Ovary (tissue), 10 donors: ENCODE measurements at places on chromosomes 7 and 10. TPM values are rescaled to one million over a fixed set of nuclear protein-coding genes. Genes with fewer than 3 reads are reported as not detected.

Gene MGAM2
- total RNA-seq = 0.12 TPM

Gene SPDYE6
- not detected for total RNA-seq

- no peak for DNase-seq
Observed at GRCh38 chr7:148232784-148233183, 357.8 kb upstream of the C7orf33 start.

- DNase-seq = no peak
Observed at GRCh38 chr10:69662173-69662877, 32.3 kb downstream of the FAM241B start.

DNA sequence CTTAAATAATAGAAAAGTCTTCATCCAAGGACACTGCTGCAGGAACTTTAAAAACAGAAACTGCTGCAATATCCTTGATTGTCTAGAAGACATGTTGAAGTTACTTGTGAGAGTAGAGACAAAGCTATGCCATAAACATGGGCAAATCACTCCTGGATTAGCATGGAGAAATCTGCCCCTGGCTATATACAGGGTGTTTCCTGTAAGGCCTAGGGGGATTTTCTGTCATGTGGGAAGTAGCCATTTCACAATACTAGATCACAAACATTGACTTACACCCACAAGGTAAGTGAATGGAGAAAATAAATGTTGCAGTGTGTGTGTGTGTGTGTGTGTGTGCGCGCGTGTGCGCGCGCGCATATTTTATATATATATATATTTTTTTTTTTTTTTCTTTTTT, 35.2 kb upstream of the PDK4 start:
- no peak for DNase-seq

GRCh38 chr7:22399091-22399490, 42.1 kb upstream of the RAPGEF5 start:
- DNase-seq = no peak

DNA sequence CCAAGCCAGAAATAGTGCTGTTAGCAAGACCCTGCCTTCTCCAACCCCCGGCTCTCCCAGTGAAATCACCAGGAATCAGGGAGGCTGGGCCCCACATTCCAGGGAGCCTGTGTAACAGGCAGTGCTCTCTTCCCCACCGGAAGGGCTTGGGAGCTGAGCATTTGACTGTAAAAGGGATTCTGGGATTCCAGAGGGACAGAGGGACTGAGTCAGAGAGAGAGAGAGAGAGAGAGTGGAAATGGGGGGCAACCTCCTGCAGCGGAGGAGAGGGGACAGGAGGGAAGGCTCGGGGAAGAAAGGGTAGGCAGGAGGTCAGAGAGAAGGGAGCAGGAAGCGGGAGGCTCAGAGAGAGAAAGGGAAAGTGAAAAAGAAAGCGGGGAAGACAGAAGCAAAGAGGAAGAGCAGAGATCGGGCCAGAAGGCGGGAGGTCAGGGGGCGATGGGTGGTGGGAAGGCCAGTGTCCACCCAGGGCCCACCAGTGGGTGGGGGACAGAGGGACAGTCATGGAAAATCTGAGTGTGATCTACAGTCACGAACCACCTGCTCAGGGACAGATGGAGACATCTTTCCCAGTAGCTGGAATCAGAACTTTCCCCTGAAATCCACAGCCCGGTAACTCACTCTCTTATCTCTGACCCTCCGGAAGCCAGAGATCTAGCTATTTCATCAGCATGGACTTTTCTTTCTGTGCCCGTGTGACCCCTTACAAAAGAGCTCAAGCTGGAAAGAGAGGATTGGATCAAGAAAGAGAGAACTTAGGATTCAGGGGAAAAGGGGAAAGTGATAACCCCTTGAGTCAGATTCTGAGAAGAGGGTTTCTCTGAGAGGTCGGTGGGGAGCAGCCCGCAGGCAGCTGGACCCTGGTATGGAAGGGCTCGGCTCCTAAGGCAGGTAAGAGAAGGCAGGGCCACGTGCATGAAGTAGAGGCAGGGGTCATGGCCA, 4.6 kb upstream of the SERPINE1 start:
- peak; percentile 91 for DNase-seq

DNA sequence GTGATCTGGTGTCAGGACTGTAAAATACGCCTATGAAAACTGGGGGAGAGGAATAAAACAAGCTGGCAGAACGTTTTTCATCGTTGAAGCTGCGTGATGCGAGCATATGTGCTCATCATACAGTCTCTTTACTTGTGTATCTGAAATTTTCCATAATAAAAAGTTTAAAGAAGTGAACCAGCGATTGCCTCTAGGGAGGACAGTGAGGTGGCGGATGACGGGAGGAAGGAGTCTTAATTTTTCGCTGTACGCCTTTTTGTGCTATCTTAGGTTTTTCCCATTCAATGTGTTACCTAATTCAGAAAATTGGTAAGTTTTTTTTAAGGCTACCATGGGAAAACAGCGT, 891 bp upstream of the WAPL start:
- DNase-seq = no peak

GRCh38 chr7:24824896-24825295, 67.6 kb upstream of the GSDME start:
- DNase-seq = no peak

DNA sequence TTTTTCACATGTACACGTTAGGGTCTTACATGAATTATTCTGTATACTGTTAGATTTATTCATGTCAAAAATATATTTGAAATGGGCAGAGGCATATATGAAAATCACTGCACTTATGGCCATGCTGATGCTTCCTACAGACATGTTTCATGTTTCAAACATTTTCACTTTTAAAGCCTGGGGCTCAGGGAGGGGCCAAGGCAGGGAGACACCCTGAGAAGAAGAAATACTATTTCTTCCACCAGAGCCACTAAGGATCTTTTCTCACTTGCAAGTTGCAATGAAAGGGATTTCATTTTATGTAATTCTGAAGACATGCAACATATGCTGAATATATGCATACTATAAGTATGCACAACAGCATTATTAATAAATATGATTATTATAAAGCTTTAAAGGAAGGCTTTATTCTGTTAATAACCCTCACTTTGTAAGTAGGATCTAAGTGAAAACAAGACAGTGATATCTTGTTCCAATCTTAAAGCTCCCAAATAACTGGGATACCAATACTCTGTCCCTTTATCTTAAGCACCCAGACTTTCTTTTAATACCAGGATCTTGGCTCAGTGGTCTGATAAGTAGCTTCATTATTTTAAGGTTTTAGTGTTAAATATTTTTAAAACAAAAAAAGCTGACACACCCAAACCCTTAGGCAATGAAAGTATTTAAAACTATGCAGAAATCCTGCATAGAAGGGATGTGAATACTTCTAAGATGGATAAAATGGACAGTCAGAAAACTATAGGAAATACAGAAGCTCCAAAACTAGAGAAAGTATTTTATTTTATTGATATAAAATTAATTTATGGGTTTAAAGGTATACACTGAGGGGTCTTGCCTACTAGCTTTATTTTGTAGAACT, 148.0 kb downstream of the SNX13 start:
- no peak for DNase-seq
